ENCODE measurements at places on chromosomes 16 and 17.
A peak's percentile ranks its signal among the peaks of the same experiment; 100 is the strongest.

DNA sequence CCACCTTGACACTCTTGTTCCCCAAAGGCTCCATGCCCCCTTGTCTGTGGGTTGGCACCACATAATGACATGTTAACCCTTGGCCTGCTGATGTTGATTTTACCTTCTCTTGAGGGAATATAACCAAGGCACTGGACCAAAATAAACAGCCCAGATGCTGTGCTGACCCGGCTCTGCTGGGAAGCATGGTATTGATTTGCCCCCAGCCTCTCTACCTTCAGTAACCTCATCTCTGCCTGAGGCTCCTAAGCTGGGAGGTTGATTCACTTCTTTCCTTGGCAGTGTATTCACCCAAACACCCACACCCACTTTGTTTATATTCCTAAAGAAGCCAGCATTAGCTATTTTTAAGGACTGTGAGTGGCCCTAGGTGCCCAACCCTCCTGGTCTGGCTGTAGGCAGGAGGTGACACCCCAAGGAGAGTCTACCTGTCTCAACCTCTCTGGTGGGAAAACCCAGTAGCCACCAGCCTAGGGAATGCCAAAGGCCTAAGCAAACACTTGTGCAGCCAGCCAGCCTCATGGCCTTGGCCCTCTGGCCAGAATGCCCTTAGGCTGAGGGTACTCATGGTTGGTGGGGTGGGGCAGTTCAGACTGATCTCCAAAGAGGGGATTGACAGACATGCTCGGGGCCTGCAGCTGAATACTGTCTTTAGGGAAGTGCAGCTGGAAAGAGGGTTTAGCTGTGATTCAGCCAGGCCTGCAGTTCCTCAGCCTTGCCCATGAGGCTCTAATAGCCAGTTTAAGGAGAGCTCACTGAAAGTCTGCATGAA is 42.7 kb downstream of the GNAO1 start:
- no peak for DNase-seq

DNA sequence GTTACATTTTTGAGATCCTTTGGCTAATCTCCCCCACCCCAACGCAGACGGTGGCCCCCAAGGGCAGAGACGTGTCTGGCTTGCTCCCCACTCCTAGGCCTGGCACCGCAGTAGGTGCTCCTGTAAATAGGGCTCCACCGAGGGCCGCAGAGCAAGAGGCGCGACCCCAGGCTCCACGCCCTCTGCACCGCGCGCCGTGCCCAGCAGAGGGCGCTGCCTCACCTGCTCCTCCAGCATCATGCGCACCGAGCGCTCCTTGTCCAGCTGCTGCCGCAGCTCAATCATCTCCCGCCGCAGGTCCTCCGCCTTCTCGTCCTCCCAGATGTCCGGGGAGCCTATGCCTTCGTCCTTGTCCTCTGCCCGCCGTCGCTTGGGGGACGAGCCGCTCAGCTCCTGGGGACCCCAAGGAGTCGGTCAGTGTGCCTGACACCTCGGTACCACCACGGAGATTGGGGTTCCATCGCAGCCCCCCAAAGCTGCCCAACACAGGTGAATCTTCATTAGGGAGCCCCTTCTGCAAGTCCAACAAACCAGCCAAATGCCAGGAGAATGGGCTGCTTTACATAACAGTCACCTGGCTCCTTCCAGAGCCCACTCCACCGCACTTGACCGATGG is 11.2 kb downstream of the TFAP4 start:
- DNase-seq = no peak

- no peak for DNase-seq
Measured at GRCh38 chr16:50740736-50741135, 1.1 kb upstream of the CYLD start.

GRCh38 chr17:58308985-58309917 is 19.3 kb downstream of the TSPOAP1 start:
- no peak for DNase-seq

- no peak for DNase-seq
Measured at GRCh38 chr17:68317458-68317857, 26.2 kb downstream of the ARSG start.

- DNase-seq = no peak
Measured at GRCh38 chr17:78256707-78257591, 25.5 kb downstream of the TMEM235 start.

- no peak for DNase-seq
Measured at GRCh38 chr17:56652628-56653027, 59.1 kb downstream of the NOG start.

GRCh38 chr16:82094942-82095540 is 60.0 kb downstream of the HSD17B2 start:
- no peak for DNase-seq

DNA sequence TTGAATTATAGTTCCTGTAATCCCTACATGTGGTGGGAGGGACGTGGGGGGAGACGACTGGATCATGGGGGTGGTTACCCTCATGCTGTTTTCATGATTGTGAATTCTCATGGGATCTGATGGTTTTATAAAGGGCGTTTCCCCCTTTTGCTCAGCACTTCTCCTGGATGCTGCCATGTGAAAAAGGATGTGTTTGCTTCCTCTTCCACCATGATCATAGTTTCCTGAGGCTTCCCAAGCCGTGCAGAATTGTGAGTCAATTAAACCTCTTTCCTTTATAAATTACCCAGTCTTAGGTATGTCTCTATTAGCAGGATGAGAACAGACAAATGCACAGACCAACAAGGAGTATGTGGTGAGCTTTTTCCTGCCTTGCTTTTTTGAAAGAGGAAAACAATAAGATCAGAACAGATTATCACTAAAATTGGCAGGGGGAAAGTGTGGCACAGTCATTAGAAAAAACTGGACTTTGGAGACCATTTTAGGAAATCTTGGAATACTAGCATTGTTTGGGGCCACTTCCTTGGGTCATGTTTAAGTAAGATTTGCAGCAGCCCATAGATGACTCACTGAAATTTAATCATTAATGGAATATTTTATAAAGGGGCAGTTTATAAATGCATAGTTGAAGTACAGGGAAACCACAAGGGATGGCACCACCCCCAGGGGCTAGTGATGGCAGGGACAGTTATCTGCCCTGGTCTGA is 352.8 kb downstream of the CDH13 start:
- no peak for DNase-seq

GRCh38 chr17:39139161-39139511 is 12.3 kb downstream of the PLXDC1 start:
- DNase-seq = peak; percentile 70

DNA sequence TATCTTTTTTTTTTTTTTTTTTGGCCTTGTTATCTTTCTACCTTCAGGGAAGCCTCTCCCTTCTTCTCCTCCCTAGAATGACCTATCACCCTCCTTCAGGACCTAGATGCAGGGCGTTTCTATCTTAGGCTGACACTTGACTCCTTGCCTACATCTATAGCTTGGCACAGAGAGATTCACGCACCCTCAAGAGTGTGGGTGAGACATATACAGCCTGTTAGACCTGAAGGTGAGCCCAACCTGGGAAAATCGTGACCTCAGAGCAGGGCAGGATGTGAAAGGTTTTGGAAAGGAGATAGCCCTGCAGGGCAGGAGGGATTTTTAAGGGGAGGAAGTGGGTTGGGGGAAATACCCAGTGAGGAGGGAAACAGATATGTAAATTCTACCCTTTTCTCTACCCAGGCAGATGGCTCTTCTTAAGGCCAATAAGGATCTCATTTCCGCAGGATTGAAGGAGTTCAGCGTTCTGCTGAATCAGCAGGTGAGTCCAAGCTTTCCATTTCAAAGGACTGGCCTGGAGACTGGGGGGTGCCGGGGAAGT is at the start of gene AHSP:
AHSP (plus strand) TSS at position 167 of the 541 bp plus-strand sequence; CDS start at position 407, 240 bp downstream.
- DNase-seq = no peak

DNA sequence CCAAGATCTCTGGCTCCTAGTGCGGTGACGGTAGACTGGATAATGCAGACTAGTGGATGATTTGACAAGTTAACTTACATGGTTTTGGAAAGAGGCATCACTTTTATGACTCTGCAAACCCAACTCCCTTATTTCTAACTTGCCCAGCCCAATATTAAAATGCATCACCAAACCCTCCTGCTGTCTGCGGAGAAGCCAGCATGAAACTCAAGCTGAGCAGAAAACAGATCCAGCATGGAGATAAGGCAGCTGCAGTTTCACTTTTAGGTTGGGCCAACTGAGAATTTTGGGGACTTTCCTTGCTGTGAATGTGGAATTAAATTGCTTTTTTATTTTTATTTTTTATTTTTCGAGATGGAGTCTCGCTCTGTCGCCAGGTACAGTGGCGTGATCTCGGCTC is 27.8 kb downstream of the CDH1 start:
- no peak for DNase-seq

- no peak for DNase-seq
Measured at GRCh38 chr16:6701096-6701495, 631.5 kb upstream of the RBFOX1 start.

DNA sequence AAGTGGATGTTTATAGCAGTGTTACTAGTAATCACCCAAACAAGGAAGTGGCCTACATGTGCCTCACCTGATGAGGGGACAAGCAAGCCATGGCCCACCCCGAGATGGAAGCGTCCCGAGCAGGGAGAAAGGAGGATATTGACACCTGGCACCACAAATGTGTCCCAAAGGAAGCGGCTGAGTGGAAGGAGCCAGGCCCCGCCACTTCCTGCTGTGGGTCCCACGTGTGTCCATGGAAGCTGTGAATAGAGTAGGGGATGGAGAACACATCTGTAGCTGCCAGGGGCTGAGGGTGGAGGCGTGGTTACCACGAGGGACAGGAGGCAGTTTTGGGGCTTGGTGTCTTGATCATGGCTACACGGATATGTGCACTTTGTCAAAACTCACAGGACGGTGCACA is 49.2 kb downstream of the KCNJ12 start:
- no peak for DNase-seq

DNA sequence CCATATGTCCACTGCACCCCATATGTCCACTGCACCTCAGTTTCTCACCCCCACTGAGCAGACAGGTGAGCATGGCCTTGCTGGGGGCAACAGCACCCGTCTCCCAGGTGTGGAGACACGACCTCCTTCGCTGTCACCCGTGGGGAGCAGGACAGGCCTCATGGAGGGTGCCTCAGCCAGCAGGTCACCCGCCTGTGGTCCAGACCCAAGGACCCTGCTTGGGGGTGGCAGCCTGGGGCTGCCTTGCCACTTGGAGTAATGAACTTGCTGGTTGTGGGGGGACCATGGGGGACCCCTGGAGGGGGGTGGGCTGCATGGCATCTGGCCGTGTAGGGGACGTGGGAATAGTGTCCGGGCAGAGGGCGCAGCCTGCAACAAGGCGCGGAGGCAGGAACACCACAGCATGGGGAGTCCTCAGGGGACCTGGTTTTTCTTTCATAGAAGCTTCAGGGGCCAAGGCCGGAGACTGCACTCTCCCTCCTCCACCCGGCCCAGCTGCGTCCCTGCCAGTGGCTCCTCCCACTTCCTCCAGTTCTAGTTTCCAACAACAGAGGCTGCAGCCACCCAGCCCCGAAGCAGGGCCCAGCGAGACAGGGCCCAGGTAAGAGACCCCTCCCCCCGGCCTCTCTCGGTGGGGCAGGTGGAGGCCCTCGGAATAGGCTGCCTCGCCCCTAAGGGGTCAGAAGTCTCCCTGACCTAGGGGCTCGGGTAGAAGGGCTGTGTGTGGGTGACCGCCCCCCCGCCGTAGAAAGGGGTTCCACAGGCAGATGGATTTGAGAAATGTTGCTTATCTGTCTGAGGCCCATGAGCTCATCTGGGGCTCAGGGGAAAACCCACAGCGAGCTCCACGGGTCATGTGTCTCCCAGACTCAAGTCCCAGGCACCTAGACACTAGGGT is at the start of gene NHLRC4:
NHLRC4 (plus strand) TSS at position 531 of the 898 bp plus-strand sequence. CDS start 1,043 bp downstream, outside the sequence.
- DNase-seq = no peak

GRCh38 chr17:36127199-36127893 is 23.7 kb downstream of the CCL4 start:
- no peak for DNase-seq

GRCh38 chr17:42279776-42280630 is 3.8 kb upstream of the STAT5B start:
- no peak for DNase-seq

DNA sequence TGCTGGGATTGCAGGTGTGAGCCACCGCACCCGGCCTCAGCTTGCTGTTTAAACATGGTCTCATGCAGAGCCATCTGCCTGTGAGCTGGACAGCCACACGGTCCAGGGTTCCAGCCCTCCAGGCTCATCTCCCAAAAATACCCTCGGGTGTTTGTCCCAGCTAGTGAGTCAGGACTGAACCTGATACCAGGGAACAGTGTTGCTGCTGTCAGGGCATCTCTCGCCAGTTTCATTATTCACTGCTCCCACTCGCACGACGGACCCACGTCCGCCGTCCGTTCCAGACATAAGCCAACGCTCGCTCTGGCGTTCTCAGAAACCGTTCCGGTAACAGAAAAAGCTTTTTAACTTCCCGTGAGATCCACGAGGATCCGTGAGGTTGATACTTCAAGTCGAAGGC is 77.6 kb downstream of the NXN start:
- no peak for DNase-seq

DNA sequence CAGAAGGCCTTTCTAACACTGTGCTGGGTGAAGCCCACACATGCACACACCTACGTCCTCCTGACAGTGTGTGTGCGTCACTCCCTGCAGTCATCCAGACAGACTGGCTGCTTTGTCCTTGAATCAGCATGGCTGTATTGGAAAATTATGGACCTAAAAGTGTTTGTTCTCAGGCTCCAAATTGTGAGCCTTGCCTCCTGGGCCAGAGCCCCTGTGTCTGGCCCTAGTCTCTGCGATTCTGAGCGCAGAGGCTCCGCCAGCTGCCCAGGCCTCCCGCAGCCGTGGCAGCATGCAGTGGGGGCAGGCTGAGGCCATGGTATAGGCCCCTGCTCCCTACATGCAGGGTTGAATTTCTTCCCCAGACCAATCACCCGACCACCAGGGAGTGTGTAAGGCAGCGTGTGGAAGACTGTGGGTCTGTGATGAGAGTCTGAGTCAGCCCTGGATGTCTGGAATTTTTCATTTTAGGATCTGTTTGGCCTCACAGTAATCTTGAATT is 166.9 kb downstream of the LGALS9B start:
- DNase-seq = peak; percentile 83

GRCh38 chr17:57540596-57540995 is 204.5 kb downstream of the CCDC182 start:
- no peak for DNase-seq

DNA sequence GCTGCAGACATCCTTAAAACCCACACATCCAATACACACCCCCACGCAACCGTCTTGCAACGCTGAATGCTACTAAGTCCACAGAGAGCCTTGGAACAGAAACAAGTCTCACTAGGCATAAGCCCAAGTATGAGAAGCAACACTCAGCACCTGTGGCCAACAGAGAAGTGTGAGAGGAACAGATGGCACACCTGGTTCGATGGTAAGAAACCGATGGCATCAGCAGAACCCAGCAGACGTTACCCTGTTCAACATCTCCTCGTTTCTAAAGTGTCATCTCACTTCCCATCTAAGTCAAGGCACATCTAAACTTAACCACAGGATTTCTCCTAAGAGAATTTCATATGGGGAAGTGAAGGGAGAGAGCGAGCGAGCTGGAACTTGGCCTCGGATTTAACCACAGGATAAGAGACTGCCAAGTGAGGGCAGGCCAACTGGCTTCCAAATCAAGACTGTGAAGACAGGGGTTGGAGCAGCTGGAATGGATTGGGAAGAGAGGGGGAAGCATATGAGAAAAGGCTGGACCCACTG is 41.0 kb downstream of the NXPH3 start:
- peak; percentile 81 for DNase-seq
